ENCODE measurements at places on chromosomes 6 and 20. TPM values are rescaled to one million over a fixed set of nuclear protein-coding genes. Genes with fewer than 3 reads are reported as not detected.

DNA sequence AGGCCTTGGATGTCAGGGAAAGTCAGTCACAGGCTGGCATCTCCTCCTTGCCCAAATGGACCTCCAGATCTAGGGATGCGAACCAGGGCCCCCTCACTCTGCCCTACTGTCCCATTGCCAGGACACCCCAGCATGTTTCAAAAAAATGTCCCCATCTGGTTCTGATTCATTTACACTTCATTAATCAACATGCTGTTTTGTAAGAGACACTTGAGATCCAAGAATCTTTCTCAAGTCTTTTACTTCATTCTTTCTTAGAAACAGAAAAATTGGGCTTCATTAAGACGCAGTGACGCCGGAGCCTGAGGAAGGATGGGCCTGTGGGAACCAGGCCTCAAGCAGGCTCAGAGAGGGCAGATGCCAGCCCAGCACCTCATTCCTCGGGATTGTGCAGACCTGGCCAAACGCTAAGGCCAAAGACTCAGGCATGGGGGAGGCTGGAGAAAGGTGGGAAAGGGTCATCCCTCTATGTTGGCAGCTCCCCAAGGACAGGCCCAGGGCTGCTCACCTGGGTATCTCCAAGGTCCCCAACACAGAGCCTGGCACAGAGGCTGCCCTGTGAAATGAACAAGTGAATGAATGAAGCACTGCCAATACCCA lies 3.8 kb downstream of the RSPO4 start:
- DNase-seq = no peak
- H3K27ac ChIP-seq = no peak overlapping the region
- H3K4me3 ChIP-seq = no peak overlapping the region
- no peaks in the 10 kb centered on the region for H3K4me1 ChIP-seq
- no peaks in the 10 kb centered on the region for H3K36me3 ChIP-seq

Gene ABT1
- 8.3 TPM for total RNA-seq

- no peaks in the 10 kb centered on the region for H3K36me3 ChIP-seq
- no peak overlapping the region for H3K4me3 ChIP-seq
- no peaks in the 10 kb centered on the region for H3K27me3 ChIP-seq
- DNase-seq = no peak
- H3K4me1 ChIP-seq = peaks cover 5% of the 10 kb centered on the region
These were observed 5.0 kb upstream of the TRAF3IP2 start for GRCh38 chr6:111610548-111611172.

- H3K36me3 ChIP-seq = no peaks in the 10 kb centered on the region
- H3K4me1 ChIP-seq = peaks cover 5% of the 10 kb centered on the region
- H3K27me3 ChIP-seq = no peaks in the 10 kb centered on the region
- no peak for DNase-seq
These were observed 57.2 kb downstream of the CEP43 start for GRCh38 chr6:167056370-167056769.

Gene SHLD1
- total RNA-seq = 5.9 TPM

GRCh38 chr20:53995949-53996348 lies 74.4 kb downstream of the BCAS1 start:
- H3K27me3 ChIP-seq = no peaks in the 10 kb centered on the region
- H3K4me1 ChIP-seq = no peaks in the 10 kb centered on the region
- peak overlapping the region; percentile 49 for H3K27ac ChIP-seq
- no peaks in the 10 kb centered on the region for H3K36me3 ChIP-seq
- peak overlapping the region; percentile 40 for H3K4me3 ChIP-seq
- DNase-seq = no peak

Gene TMEM151B
- total RNA-seq = not detected

Gene RAET1L
- total RNA-seq = not detected

Gene RNF182
- 2.1 TPM for total RNA-seq

DNA sequence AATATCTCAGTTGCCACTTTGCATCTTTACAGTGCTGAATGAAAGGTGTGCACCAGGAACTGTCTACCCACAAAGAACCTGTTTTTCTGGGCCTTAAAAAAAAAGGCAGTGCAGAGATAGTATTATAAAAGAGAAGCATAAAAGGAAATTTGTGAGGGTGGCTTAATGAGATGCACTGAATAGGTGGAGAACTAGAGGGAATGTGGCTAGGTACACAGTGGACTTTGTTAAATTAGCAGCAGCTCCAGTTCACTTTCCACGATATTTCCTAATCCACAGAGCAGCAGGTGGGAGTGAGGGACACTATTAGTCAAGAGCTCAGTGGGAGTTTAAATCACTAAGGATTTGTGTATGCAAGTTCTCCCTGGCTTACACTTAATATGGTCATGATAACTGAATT lies 38.8 kb downstream of the MAP7 start:
- no peak overlapping the region for H3K27ac ChIP-seq
- H3K27me3 ChIP-seq = no peaks in the 10 kb centered on the region
- H3K4me1 ChIP-seq = no peaks in the 10 kb centered on the region
- no peaks in the 10 kb centered on the region for H3K36me3 ChIP-seq
- DNase-seq = no peak
- no peak overlapping the region for H3K4me3 ChIP-seq

Gene HLA-DMB
- 30.6 TPM for total RNA-seq

GRCh38 chr6:121800047-121800446 lies 364.6 kb downstream of the GJA1 start:
- H3K4me3 ChIP-seq = no peak overlapping the region
- no peak overlapping the region for H3K27ac ChIP-seq
- no peaks in the 10 kb centered on the region for H3K36me3 ChIP-seq
- H3K4me1 ChIP-seq = no peaks in the 10 kb centered on the region

DNA sequence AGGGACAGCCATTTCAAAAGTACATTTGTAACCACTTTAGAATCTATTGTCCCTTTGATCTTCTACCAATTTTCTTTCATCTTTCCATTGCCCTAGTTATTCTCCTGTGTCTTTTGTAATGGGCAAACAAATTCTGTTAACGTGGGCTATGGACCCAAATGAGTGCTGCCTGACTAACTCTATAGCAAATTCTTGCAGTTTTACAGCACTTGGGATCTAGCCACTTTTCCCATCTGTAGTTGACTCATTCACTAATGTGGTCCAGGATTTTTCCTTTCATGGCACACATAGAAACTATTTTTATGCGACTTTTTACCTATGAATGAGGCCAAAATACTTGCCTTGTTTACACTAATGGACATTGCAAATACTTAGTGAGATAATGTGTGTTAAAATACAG lies 52.0 kb downstream of the GRIK2 start:
- DNase-seq = no peak
- H3K4me1 ChIP-seq = no peaks in the 10 kb centered on the region
- no peak overlapping the region for H3K27ac ChIP-seq
- no peak overlapping the region for H3K4me3 ChIP-seq

Gene HTR1B
- total RNA-seq = 0.20 TPM

- H3K4me3 ChIP-seq = no peak overlapping the region
- no peaks in the 10 kb centered on the region for H3K4me1 ChIP-seq
- no peak for DNase-seq
These were observed 118.8 kb upstream of the FAM184A start for GRCh38 chr6:119197271-119197670.

DNA sequence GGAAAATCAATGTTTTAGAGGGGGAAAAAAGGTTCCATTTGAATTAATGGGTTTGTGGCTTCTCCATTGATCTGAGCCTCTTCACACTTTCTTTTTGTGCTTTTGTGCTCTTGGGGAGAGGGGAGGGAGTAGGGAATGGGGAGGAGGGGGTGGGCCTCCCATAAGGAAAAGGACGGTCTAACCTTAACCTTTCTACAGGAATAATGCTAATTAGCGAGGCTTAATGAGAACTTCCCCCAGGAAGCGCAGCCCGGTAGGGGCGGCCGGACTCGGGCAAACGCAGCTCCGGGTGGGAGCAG lies 103.0 kb downstream of the NOL4L start:
- peak overlapping the region; percentile 55 for H3K4me3 ChIP-seq
- peak overlapping the region; percentile 87 for H3K27ac ChIP-seq
- no peaks in the 10 kb centered on the region for H3K36me3 ChIP-seq
- no peak for DNase-seq
- peaks cover 72% of the 10 kb centered on the region for H3K4me1 ChIP-seq

Gene TBC1D32
- total RNA-seq = 8.4 TPM

DNA sequence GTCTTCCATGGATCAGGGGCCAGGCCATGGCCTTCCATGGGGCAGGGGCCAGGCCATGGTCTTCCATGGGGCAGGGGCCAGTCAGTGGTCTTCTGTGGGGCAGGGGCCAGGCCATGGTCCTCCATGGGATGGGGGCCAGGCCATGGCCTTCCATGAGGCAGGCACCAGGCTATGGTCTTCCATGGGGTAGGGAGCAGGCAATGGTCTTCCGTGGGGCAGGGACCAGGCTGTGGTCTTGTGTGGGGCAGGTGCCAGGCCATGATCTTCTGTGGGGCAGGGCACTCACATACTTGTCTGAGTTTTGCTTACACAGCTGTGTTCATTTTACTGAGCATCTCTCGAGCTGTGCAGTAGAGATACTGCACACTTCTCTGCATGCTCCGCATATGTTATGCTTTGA lies 57.3 kb upstream of the THBS2 start:
- H3K27ac ChIP-seq = no peak overlapping the region
- H3K4me3 ChIP-seq = no peak overlapping the region
- no peaks in the 10 kb centered on the region for H3K4me1 ChIP-seq

GRCh38 chr20:34055290-34055689 lies 56.8 kb downstream of the EIF2S2 start:
- H3K36me3 ChIP-seq = no peaks in the 10 kb centered on the region
- no peak for DNase-seq
- H3K4me3 ChIP-seq = no peak overlapping the region
- H3K27me3 ChIP-seq = no peaks in the 10 kb centered on the region
- H3K27ac ChIP-seq = no peak overlapping the region

DNA sequence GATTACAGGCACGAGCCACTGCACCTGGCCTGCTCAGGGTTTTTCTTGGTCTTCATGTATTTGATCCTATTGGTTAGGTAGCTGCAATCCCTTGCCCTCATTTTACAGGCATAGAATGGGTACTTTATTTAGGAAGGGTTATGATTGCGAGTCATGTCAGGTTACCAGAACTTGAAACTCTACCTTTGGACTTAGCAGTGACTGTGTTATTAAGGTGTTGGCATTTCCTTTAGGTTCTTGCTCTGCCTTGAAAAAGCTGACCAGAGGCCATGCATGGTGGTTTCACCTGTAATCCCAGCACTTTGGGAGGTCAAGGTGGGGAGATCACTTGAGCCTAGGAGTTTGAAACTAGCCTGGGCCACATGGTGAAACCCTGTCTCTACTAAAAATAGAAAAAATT lies 24.5 kb downstream of the JARID2 start:
- H3K27ac ChIP-seq = no peak overlapping the region
- H3K4me1 ChIP-seq = peaks cover 56% of the 10 kb centered on the region
- no peak overlapping the region for H3K4me3 ChIP-seq
- no peaks in the 10 kb centered on the region for H3K36me3 ChIP-seq
- no peak for DNase-seq

DNA sequence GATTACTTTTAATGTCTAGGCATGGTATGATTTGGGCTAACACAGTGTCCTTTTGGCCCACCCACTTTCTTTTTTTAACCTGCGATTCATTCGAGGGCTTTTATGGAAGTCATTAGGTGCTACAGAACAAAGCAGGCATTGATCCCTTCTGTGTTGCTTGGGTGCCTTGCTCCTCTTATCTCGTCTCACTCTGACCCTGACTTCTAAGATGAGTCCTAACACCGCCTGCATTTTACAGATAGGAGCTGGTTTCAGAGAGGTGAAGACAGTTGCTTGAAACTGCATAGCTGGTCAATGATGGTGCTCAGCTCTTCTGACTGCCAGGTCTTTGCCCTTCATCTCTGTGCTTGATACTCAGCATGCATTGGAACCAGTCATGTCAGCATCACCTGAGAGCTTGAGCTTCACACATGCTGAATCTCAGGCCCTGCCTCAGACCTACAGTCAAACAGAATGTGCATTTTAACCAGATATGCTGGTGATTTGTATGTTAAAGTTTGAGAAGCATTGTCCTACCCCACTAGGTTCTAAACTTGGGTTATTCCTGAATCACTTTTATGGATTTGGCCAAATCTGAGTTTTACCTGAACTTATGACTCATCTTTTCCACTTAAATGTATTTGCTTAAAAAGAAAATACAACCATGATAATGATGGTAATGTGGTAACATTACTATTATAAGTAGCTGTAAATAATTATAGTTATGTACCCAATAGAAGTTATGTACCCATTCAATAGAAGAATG lies 142.3 kb downstream of the PLCB4 start:
- H3K36me3 ChIP-seq = no peaks in the 10 kb centered on the region
- no peak for DNase-seq
- no peaks in the 10 kb centered on the region for H3K4me1 ChIP-seq
- H3K4me3 ChIP-seq = no peak overlapping the region

Gene SLC22A2
- total RNA-seq = not detected

DNA sequence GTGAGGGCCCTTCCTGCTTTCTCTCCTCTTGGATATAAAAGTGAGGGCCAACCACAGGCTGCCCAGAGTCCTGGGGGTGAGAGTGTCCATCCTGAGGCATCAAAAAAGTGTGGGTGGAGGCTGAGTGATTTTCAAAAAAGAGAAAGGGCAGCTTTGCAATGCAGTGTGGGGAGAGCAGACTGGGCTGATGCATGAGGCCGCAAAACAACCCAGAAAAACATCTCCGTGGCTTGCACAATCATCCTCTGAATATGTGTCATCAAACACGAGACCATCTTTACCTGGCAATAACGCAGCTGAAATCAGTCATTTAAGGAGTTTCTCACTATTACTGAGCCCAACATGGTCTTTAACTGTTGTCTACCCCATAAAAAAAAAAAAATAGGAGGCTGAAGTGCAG lies 191.2 kb upstream of the SOX4 start:
- peaks cover 5% of the 10 kb centered on the region for H3K4me1 ChIP-seq
- peak; percentile 74 for DNase-seq
- H3K27ac ChIP-seq = no peak overlapping the region
- no peaks in the 10 kb centered on the region for H3K36me3 ChIP-seq
- no peak overlapping the region for H3K4me3 ChIP-seq

DNA sequence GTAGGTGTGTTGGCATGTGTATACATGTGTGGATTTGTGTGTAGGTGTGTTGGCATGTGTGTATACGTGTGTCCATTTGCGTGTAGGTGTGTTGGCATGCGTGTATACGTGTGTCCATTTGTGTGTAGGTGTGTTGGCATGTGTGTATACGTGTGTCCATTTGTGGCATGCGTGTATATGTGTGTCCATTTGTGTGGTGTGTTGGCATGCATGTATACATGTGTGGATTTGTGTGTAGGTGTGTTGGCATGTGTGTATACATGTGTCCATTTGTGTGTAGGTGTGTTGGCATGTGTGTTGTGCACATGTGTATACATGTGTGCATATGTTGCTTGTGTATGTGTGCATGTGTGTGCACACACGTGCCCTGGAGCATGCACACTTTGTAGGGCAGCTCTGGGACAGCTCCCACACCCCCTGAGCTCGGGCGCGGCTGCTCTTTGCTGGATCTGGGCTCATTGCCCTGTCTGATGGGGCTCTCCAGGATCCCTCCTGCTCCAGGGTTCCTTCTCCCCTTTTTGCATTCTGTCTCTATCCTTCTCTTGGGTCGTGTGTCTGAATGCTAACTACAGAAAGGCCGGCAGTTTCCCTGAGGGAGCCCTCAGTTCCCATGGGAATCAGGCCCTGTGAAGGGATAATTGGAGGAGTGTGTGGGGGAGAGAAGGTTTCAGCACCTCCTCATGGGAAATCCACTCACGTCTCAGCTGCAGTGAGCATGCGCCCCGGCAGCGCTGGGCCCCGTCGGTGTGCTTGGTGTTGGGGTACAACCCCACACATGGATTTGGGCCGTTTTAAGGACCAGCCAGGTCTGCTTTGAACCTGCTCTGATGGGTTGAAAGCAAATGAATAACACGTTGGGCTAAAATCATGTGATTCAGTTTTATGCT lies 102.0 kb downstream of the ERMARD start:
- H3K4me1 ChIP-seq = no peaks in the 10 kb centered on the region
- H3K36me3 ChIP-seq = no peaks in the 10 kb centered on the region
- no peaks in the 10 kb centered on the region for H3K27me3 ChIP-seq
- H3K4me3 ChIP-seq = no peak overlapping the region
- H3K27ac ChIP-seq = no peak overlapping the region
- DNase-seq = no peak

GRCh38 chr6:20211941-20212391 lies 303 bp downstream of the MBOAT1 start:
- H3K4me3 ChIP-seq = peak overlapping the region; percentile 73
- H3K27me3 ChIP-seq = no peaks in the 10 kb centered on the region
- H3K4me1 ChIP-seq = peaks cover 57% of the 10 kb centered on the region
- peak; percentile 22 for DNase-seq
- H3K27ac ChIP-seq = peak overlapping the region; percentile 95
